ENCODE measurements at places on chromosomes 3 and 15.

DNA sequence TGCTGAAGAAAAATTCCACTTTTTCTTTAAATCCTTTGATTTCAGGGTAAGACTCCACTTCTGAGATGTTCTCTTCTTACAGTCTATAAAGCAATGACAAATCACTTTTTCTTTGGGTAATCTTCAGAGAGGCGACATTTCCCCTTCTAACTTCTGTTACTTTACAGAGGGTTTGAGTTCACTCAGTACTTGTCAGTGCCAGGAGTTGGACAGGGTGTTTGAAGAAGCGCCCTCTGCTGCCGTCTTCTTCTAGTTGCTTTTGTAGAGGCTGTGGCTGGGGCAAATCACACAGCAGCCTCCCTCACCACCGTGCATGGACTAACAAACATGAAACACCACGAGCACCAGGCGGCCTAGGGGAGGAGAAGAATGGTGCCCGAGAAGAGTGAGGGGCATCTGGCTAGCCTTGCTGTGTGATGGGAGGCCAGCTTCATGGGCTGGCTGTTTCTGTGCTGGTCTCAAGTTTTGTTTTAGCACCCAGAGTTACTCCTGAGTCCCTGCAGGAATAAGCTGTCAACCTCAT lies at the start of gene CD80:
TSS of gene CD80 (minus strand) at position 174 of the 523 bp plus-strand sequence. CDS start 1,886 bp downstream, outside the sequence.
- DNase-seq = peak; percentile 39

DNA sequence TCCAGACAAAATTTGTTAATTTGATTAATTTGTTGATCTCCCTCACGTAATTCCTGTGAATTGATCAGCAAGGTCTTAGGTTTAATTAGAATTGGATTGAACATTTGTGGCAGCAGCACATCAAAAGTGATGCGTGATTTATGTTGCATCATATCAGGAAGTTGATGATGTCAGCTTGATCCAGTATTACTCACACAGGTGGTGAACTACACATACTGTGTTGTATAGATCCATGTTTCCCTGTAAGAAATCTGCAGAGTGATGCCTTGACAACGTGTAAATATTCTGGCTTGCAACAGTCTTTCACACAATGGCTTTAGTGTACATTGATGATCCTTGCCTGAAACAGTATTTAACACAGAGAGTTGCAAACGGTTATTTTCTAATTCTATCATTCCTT lies 200.4 kb downstream of the ADAMTSL3 start:
- no peak for DNase-seq

DNA sequence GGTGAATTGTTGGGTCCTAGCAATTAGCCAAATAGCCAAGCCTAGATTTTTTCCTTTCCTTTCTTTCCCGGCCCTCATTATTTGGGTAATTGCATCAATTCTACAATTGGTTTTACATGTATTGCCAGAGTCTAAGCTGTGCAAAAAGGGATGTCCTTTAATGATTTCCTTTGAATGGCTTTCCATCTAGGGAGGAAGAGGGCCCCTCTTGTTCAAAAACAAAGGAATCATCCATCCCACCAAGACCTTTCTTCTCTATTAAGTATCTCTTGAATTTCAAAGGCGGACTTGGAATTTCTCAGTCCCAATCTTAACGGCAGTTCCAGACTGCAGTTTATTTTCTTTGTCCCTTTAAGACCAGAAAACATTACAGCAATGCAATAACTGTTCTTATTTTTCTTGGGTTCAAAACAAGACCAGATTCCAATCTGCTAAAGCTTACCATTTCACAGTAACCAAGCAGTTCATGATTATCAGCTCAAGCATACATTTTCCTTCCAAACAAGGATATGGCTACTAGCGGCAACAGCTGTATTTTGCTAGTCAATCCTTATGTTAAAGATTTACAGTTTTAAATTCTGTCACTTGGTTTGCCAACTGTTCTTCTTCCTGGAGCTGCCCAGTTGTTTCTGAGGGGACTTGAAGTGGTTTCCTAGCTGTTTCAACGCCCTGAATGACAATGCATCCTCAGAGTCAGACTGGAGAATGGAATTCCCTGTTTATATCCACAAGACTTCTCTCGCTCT lies 91.4 kb upstream of the LRIG1 start:
- no peak for DNase-seq

- DNase-seq = no peak
These were observed 79.5 kb upstream of the POMGNT2 start for GRCh38 chr3:43185274-43185982.

DNA sequence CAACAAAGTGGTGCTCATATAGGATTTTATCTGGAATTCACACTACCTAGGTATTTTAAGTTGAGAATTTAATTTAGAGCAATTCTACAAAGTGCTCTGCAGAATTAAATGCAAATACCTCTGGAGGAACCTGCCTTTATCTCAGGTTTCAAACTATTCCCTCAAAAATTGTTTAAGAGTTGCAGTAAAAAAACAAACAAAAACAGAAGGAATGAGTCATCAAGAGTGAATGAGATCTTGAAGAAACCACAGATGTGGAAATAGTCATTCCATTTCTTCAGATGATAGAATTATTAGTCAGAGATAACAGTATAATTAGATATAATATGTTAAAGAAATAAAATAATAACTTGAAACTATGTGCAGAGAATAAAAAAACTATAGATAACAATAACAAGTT lies 80.8 kb upstream of the SCN5A start:
- no peak for DNase-seq

- DNase-seq = no peak
These were observed 35.2 kb upstream of the SIAH2 start for GRCh38 chr3:150798122-150798618.

- no peak for DNase-seq
These were observed 420.6 kb downstream of the TUSC7 start for GRCh38 chr3:117130222-117130621.

DNA sequence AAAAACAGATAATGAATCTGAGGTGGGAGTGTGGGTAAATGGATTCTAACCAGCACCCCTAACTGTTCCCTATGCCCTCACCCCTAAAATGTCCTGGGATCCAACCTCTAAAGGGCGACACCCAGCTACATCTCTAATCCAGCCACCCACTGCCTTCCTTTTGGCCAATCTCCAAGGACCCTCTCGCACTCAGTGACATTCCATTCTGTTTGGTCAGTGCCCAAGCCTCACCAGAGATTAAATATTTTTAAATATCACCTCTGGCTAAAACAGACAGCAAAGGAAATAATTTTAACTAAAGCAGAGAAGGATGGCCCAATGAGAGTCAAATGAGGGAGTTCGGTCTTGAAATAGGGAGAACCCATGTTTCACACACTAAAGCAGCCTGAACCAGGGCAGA lies 19.9 kb upstream of the SCN10A start:
- DNase-seq = no peak

DNA sequence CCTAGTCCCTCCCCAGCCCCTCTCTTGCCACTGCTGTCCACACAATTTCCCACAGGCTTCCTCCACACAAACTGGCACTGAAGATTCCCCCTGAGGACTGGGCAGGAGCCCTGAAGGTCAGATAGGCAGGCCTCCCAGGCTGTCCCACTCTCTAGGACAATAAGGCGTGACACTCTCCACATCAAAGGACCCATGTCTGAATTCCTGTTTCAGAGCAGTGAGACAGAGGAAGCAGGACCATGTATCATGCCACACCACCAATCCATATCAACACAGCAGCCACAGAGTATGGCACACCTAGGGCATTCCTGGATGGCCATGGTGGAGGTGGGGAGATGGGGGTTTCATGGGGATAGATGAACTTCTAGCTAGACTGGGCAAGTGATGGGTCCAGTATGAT lies 13.8 kb upstream of the CCR1 start:
- no peak for DNase-seq

- DNase-seq = no peak
These were observed 193.5 kb downstream of the ANXA2 start for GRCh38 chr15:60204131-60204885.

DNA sequence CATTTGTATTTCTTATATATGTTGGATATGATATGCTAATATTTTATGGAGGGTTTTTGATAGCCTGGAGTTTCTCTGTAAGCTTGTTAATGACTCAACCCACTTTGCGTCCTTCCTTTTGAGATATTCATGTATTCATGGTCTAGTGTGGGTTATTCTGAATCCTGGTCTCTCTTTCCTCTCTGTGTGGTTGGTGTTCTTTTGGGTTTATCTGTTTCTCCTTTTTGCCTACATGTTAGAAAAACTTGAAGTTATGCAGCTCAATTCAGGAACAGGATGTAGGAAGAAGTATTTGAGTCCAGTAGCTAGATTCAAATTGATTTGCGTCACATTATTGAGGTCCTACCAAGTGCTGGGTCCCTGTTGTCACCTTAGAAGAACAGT lies 28.1 kb downstream of the CMTM7 start:
- DNase-seq = no peak

DNA sequence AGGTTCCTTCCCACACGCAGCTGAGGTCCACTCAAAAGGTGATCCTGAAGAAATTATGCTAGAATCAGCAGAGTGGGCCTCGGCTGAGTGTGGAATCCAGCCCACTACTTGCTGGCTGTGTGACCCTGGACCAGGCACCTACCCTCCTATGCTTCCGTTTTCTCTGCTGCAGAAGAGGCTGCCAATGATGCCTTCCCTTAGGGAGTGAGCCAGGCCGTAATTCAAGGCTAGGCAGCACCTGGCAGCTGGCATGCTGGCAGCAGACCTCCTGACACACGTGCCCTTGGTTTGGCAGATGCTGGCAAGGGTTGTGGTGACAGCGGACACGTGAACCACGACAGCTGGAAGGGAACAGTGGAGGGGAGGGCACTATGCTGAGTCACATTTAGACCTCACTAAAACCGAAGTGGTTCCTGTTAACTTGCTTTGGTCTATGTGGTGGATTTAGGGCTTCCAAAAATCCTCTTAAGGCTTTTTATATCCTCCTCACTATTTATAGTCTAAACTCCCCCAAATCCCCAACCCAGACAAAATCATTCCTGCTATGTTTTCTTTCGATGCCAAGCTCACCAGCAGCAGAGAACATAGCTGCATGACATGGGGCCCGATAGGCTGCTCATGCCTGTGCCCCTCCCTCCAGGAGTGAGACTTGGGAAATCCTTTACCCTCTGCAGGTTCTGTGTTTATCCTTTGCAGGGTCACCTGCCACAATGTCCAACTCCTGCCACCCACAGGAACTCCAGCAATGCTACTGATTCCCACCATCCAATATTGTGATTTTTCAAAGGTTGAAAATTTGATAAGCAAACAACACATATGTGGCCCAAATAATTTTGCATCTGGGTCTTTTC lies 10.6 kb upstream of the PCSK6 start:
- DNase-seq = no peak

DNA sequence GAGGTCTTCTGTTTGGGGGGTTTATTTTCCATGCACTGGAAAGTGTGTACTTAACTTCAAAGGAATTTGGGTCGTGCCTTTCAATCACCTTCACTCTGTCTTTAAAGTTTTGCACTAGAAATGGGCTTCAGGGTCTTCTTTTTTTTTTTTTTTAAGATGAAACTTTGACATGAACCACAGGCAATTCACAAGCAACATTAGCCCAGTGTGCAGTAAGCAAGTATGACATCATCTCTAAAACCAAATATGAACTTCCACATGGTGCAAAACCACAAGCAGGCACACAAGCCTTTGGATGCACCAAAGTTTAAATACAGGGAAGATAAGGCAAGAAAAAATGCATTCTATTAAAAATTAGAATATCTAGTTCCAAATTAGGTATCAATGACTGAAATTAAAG lies 381.9 kb downstream of the ERC2 start:
- no peak for DNase-seq

DNA sequence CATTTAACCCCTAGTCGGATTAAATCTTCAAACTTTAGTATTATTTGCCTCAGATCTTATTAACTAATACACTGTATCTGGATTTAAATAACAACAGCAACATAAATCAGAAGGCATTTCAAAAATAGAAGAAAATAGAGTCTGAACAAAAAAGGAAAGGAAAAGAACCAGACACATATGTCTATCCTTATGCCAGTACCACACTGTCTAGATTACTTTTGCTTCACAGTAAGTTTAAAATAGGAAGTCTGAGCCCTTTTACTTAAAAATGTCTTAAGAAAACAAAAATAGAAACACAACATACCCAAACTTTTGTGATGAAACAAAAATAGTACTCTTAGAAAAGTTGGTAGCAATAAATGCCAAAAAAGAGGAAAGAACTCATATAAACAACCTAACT lies 1615.8 kb downstream of the SI start:
- DNase-seq = no peak

- no peak for DNase-seq
These were observed 101.7 kb upstream of the COL6A5 start for GRCh38 chr3:130243808-130244207.

DNA sequence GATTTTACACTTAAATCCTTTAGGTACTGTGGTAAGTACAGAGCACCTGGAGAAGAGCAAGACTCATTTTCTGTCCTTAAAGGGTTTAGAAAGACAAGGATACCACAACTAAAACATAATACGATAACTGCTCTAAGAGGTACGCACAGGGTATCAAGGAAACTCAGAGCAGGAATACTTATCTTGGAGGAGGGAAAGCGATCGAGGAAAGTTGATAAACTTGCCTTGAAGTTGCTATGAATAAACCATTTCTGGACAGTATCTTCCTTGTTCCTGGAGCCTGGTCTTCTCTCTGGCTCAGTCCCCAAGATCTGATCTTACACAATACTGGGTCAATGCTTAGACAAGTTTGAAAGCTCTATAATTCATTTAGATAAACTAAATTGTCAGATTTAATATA lies 17.6 kb upstream of the GATM start:
- no peak for DNase-seq

GRCh38 chr3:129003578-129004112 lies 2.5 kb downstream of the EFCC1 start:
- DNase-seq = no peak

DNA sequence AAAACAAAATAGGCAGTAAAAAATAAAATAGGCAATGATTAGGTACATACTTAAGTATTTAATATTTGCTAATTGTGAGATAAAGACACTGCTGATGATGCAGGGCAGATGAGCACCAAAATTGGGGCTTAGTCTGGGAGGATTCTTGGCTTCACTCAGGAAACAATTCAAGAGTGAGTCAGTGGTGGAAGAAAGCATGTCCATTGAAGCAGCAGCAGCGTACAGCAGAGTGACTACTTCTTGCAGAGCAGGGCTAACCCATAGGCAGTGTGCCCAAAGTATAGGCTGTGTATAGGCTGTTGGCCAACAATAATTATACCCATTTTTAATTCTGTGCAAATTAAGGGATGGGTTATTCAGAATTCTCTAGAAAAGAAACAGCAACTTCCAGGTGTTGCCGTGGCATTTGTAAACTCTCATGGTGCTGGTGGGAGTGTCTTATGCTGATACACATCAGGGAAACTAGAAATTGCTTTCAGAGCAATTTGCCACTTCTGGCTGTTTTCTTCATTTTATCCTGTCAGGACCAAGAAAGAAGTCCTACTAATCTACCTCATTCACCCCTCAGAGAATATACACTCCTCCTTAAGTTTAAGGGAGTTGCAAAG lies 317.3 kb upstream of the NAALADL2 start:
- peak; percentile 31 for DNase-seq

GRCh38 chr15:78077053-78077870 lies at the start of gene TBC1D2B:
Gene TBC1D2B (minus strand): TSS chr15:78077711. CDS start chr15:78077652, 59 bp downstream.
- DNase-seq = no peak

DNA sequence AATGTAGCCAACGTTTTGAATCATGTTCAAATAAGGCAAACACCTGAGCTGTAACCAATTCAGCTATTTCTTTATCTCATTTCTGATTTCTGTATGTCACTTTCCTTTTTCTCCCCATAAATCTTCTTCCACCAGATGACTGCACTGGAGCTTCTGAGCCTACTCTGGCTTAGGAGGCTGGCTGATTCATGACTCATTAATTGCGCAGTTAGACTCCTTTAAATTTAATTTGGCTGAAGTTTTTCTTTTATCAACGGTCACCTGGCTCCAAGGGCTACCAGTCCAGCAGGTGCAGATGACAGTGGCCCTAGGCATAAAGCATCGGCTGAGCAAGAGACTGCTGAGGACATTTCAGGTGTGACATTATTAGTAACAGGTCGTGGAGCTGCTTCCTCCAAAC lies 39.6 kb upstream of the ITGA11 start:
- no peak for DNase-seq

GRCh38 chr15:100495861-100496260 lies 32.9 kb downstream of the CERS3 start:
- DNase-seq = no peak
